ENCODE measurements at places on chromosomes 6 and 20.

- peak; percentile 6 for DNase-seq
Measured at GRCh38 chr6:14656078-14656521, 538.5 kb downstream of the CD83 start.

GRCh38 chr6:36524871-36525270, 22.4 kb downstream of the STK38 start:
- no peak for DNase-seq

DNA sequence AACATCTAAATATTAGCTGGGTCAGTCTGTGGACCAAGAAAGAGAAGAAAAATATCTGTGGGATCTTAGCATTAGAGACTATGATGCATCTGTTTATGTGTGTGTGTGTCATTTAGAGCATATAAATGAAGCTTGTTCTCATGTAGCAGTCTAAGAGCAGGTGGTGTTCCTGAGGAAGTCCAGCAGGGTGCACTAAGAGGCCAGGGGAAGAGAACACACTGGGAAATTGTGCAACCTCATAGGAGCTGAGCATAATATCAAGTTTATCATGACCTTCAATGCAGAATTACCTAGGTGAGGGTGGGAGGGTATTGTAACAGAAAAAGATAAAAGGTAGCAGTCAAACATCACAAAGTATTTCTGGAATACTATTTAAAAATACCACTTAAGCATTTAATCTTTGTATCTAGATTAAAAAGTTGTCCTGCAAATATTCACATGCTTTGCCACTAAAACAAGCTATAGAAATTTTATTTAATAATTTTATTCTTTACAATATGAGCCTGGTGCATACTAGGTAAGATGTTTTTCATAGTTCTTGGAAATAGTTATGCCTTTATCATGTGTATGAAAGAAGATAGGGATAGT, 80.5 kb downstream of the SMPDL3A start:
- no peak for DNase-seq

DNA sequence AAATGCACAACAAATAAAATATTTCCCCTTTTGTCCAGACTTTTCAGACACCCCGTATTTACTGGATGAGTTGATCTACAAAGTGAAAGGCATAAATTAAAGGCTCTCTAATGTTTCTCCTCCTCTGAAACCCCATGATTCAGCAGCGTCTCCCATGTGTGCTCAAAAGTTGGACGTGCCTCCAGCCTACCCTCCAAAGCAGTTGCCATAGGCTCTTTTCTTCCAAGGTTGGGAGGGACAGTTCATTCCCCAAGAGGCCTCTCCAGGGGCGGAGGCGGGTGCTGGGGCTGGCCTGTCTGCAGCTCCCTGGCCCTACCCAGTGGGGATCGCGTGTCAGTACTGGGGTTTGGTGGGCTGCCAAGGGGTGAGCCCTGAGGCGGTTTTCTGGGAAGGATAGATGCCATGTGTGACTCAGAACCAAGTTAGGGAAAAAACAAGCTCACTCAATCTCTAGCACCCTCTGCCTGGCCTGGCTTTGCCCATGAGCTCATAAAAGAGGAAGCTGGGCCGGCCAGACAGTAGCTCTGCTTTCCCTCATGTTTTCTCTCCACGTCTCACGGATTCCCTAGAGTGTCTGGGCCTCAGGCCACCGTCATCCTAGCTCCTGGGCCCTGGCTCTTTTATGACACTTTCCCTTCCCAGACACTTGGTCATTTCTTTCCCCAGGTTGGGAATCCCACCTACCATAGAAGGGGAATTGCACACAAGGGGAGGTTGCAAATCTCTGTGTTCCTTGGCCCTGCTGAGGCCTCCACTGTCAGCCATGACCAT, 8.0 kb upstream of the IER3 start:
- DNase-seq: no peak

DNA sequence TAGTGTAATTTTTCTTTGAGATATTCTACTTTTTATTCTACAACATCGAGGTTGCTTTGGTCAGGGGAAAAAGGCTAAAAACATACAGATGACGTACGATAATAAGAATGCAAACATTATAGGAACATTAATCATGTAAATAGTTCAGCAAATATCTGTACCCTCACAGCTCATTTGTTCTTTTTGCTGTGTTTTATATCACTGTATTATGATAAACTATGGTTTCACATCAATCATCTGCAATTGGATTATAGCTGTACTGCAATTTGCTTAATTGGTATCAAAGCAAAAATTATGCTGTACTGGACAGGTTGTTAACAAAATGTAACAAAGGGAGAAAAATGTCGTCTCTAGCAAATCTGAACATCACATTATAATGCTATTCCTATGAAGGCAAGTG, 597.1 kb downstream of the EPHA7 start:
- DNase-seq: no peak

DNA sequence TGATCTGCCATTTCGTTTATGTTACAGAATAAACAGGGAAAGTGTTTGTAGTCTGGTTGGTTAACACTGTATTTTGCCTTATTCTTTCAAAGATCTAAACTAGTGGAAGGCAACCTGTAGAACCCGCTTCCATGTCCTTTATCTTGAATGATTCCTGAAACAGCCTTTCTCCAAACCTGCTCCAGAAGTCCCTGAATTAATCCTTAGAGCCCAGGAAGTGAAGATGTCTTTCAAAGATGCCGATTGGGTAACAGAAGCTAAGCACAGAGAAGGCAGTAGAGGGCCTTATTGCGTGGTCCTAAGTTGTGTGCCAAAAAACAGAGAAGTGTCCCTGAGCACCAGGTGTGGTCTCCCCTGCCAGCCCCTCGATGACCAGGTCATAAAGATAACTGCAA, 19.2 kb upstream of the ZSCAN16 start:
- no peak for DNase-seq

DNA sequence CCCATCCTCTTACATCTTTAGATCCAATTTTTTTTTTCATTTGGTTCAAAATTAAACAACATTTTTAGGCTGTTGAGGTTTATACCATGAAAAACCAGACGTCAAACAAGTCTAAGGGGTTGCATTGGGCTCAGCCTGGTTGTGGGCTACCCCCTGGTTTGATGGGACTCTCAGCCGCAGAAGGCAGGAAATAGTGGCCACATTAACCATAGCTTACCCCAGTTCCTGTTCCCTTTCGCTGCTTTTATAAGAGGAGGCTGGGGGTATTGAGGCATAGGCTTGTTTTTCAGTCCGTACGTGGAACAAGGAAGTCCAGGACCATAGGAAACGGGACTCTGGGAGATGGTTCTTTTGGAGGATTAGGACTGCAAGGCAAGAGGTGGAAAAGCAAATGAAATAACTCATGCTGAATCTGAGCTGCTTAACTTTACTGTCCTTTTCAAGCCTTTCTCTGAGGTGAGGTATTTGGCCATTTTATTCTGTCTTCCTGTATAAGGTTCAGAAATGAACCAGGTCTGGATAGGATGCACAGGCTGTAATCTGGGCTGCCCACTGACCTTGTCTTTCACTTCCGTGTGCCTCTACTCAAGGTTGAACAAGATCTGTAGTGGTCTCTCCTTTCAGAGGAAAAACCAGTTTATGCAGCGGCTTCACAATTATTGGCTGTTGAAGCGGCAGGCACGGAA, 7.7 kb downstream of the BRPF3 start:
- peak; percentile 15 for DNase-seq

- no peak for DNase-seq
Measured at GRCh38 chr20:8116067-8116811, 15.8 kb upstream of the PLCB1 start.

- no peak for DNase-seq
Measured at GRCh38 chr20:49354673-49355072, 76.8 kb upstream of the ZNFX1 start.

- DNase-seq: no peak
Measured at GRCh38 chr6:44056392-44057237, 70.6 kb downstream of the MRPL14 start.

DNA sequence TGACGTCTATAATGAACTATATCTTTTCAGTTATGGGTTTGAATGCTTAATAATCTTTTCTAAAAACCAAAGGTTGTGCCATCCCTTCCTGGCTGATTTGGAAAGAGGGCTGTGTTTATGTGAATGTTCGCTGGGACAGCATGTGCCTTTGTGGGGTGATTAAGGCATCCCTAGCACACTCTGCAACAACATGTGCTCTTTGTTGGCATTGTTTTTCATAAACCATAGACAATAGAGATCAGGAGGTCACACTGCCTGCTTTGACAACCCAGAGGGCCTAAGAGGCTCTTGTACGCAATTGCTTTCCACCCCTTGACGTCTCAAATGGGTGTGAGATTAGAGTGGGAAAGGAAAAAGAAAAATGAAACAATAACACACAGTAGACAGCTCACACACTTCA, 116.0 kb downstream of the LRRC1 start:
- no peak for DNase-seq

DNA sequence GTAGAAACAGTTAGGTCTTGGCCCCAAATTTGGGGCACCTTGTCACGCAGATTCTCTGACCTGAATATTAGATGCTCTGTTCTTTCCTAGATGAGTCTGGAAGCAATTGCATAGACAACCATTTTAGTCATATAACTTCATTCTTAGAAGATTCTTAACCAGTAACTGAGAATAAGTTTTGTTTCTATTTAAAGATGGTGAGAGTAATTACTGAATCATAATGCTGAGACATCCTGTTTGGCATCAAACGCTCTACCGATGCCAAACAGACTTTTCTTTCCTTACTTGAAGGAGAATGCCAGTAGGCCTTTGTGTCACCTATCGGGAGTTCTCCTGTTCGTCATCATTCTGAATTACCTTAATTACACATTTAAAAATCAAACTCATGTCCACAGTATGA, 131.6 kb upstream of the ID4 start:
- DNase-seq: no peak

DNA sequence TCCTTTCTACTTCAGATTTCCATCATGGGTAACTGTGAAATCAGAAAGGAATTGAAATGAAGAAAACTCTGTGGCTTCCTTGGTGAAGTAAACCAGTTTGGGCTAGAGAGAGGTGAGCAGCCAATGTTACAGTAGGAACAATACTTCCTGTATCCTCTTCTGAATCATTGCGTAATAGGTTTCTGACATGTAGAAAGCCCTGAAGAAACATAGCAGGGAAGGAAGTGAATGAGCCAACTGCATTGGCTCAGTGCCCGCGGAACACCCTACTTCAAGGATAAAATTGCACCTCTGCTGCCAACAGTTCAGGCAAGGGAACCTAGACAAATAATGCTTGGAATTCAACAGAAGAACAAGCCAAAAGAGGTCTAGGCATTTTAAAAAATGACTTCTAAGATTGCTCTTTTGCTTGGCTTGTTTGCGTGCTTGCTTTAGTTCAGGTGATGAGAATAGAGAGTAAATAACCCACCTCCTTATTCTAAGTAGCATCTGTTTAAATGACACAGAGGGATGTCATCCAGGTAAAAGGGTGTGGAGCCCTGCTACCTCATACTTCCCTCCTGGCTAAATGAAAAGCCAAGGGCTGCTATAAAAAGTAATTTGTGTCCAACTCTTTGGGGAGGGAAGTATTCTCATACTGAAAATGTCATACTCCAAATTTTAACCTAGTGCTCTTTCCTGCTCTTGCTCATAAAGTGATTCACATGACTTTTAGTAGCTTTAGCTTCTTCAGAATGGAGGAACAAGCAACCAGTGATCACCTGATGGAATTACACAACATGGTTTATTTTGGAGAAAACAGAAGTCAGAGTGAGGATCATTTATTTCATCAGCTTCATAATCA, 30.0 kb upstream of the AKIRIN2 start:
- DNase-seq: peak; percentile 85

DNA sequence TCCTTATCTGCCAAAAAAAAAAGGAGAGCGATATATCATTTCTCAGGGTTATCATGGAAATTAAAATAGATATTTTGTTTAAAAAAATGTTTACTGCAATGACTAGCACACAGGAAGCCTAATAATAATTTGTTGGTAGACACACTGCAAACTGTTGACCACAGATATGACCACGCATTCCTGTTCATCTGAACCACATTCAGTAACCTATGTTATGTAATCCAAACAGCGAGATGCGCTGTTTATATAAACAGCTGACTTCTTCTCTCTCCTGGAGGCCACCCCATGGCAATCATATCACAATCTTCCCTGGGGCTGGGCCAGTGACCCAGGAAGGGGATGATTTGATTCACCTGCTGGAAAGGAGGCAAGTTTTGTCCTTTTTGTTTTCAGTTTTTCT, 129.3 kb upstream of the UST start:
- no peak for DNase-seq

- DNase-seq: no peak
Measured at GRCh38 chr20:43937591-43937990, 22.9 kb downstream of the TOX2 start.

GRCh38 chr20:24531202-24531601, 61.8 kb downstream of the SYNDIG1 start:
- no peak for DNase-seq

DNA sequence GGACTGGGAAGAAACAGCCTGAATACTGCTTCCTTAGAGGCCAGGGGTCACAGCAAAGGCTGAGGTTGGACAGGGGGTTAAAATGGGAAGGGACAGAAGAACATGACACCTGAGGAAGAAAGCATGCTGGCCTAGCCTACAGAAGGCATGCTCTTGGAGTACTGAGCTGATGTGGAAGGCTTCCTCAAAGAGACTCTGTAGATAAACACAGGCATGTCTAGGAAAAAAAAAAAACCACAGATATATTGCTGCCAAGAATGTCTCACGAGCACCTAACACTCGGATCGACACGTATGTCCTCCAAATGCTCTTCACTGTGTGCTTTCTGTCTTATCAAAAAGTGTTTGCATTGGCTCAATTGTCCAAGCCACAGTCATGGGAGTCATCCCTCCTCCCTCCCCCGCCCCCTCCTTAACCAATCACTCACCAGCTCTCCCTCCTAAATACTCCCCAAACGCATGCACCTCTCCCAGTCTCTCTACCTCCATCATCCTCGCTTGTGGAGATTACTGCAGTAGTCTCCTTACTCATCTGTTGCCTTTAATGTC, 101.1 kb upstream of the LRFN2 start:
- no peak for DNase-seq

GRCh38 chr6:104986625-104987024, 29.7 kb downstream of the LIN28B start:
- no peak for DNase-seq

- no peak for DNase-seq
Measured at GRCh38 chr6:95093154-95093553, 484.2 kb upstream of the MANEA start.

GRCh38 chr6:74113901-74114300, 417.9 kb downstream of the CD109 start:
- DNase-seq: no peak

- peak; percentile 8 for DNase-seq
Measured at GRCh38 chr6:32192608-32193039, at the start of gene GPSM3. Gene GPSM3 (minus strand): TSS chr6:32192643. CDS start chr6:32192513, 130 bp downstream.

DNA sequence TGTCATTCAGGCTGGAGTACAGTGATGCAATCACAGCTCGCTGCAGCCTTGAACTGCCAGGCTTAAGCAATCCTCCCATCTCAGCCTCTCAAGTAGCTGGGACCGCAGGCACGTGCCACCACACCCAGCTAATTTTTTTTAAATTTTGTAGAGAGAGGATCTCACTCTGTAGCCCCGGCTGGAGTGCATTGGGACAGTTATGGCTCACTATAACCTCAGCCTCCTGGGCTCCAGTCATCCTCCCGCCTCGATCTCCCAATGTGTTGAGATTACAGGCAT, 86.5 kb downstream of the SERAC1 start:
- no peak for DNase-seq
